ENCODE measurements at places on chromosomes 3 and 15.

DNA sequence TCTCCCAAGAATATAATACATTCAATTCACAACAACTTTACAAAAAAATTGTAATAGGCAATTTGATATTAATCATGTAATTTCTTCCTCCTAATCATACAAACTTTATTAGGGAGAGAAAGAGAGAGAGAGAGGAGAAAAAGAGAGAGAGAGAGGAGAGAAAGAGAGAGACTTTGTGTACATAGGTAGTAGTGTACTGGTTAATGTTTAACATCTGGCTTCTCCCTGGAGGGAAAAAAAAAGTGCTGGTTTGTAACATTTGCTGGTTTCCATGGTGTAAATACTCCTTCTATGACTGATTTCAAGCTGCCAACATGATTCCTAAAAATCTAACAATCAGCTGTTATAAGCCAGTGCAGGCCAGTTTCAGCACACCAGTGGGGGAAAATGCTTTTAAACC, 98.0 kb upstream of the ARHGEF26 start:
- no peak for DNase-seq
- H3K36me3 ChIP-seq, result no peaks in the 10 kb centered on the region
- no peak overlapping the region for H3K27ac ChIP-seq

DNA sequence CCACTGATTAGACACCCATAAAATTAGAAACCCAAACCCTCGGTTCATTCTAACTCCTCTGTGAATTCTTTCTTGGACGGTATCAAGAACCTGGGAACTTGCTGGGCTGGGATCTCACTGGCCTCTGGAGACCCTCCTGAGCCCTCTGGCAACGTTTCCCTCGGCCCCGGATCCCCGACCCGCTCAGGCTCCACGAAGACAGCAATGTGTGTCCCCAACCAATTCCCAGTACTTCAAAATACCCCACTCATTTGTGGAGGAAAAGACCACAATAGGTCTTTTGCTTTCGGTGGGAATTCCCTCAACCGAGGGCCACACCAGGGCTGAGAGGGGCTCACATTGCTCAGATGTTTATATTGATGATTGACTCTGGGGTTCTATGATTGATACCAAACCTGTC, 117.9 kb upstream of the PRR20G start:
- H3K4me3 ChIP-seq, result no peak overlapping the region
- peaks cover 3% of the 10 kb centered on the region for H3K27me3 ChIP-seq
- no peaks in the 10 kb centered on the region for H3K36me3 ChIP-seq
- peaks cover 18% of the 10 kb centered on the region for H3K4me1 ChIP-seq
- no peak overlapping the region for H3K27ac ChIP-seq
- no peak for DNase-seq

GRCh38 chr3:62968128-62968527, 92.9 kb upstream of the CADPS start:
- no peak overlapping the region for H3K27ac ChIP-seq
- no peaks in the 10 kb centered on the region for H3K27me3 ChIP-seq
- no peak overlapping the region for H3K4me3 ChIP-seq
- H3K36me3 ChIP-seq, result no peaks in the 10 kb centered on the region
- H3K4me1 ChIP-seq, result no peaks in the 10 kb centered on the region

DNA sequence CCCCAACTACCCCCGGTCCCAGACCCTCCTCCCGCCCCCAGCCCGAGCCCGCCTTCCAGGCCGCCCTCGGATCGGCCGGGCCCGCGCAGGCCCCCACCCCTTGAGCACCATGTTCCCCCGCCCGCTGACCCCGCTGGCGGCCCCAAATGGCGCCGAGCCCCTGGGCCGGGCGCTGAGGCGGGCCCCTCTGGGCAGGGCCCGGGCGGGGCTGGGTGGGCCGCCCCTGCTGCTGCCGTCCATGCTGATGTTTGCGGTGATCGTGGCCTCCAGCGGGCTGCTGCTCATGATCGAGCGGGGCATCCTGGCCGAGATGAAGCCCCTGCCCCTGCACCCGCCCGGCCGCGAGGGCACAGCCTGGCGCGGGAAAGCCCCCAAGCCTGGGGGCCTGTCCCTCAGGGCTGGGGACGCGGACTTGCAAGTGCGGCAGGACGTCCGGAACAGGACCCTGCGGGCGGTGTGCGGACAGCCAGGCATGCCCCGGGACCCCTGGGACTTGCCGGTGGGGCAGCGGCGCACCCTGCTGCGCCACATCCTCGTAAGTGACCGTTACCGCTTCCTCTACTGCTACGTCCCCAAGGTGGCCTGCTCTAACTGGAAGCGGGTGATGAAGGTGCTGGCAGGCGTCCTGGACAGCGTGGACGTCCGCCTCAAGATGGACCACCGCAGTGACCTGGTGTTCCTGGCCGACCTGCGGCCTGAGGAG, 472 bp downstream of the CHST14 start:
- no peak overlapping the region for H3K27ac ChIP-seq
- peaks cover 12% of the 10 kb centered on the region for H3K27me3 ChIP-seq
- H3K36me3 ChIP-seq, result no peaks in the 10 kb centered on the region
- DNase-seq, result peak; percentile 39
- H3K4me3 ChIP-seq, result peak overlapping the region; percentile 81
- peaks cover 11% of the 10 kb centered on the region for H3K4me1 ChIP-seq

GRCh38 chr3:170049146-170050000, 11.6 kb downstream of the GPR160 start:
- H3K27me3 ChIP-seq, result peaks cover 3% of the 10 kb centered on the region
- H3K4me1 ChIP-seq, result peaks cover 3% of the 10 kb centered on the region
- no peak for DNase-seq
- no peak overlapping the region for H3K4me3 ChIP-seq

DNA sequence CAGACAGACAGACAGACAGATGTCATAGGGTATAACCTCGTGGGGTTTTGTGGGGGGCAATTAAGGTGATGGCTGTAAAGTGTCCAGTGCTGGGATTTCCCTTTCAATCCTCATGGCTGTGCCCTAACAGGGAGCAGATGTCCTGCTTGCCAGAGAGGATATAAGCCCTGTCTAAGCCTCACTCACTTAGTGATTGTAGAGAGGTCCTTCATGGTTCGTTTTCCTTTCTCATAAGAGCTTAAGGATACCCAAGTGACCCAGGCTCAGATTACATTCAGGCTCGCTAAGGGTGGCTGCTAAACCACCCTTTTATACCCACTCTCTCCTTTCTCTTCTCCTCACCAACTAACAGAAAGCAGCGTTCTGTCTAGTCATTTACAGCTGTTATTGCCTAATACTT, 19.2 kb downstream of the LYSMD2 start:
- H3K27ac ChIP-seq, result peak overlapping the region; percentile 69
- no peak for DNase-seq

GRCh38 chr3:179067839-179068238, 3.8 kb downstream of the ZMAT3 start:
- H3K36me3 ChIP-seq, result no peaks in the 10 kb centered on the region
- no peak for DNase-seq
- H3K4me1 ChIP-seq, result peaks cover 10% of the 10 kb centered on the region
- no peaks in the 10 kb centered on the region for H3K27me3 ChIP-seq
- no peak overlapping the region for H3K4me3 ChIP-seq
- H3K27ac ChIP-seq, result no peak overlapping the region

- H3K36me3 ChIP-seq, result no peaks in the 10 kb centered on the region
- DNase-seq, result no peak
- H3K4me1 ChIP-seq, result peaks cover 4% of the 10 kb centered on the region
- H3K27ac ChIP-seq, result peak overlapping the region; percentile 5
These were observed 34.5 kb downstream of the RAB27A start for GRCh38 chr15:55254916-55255679.

DNA sequence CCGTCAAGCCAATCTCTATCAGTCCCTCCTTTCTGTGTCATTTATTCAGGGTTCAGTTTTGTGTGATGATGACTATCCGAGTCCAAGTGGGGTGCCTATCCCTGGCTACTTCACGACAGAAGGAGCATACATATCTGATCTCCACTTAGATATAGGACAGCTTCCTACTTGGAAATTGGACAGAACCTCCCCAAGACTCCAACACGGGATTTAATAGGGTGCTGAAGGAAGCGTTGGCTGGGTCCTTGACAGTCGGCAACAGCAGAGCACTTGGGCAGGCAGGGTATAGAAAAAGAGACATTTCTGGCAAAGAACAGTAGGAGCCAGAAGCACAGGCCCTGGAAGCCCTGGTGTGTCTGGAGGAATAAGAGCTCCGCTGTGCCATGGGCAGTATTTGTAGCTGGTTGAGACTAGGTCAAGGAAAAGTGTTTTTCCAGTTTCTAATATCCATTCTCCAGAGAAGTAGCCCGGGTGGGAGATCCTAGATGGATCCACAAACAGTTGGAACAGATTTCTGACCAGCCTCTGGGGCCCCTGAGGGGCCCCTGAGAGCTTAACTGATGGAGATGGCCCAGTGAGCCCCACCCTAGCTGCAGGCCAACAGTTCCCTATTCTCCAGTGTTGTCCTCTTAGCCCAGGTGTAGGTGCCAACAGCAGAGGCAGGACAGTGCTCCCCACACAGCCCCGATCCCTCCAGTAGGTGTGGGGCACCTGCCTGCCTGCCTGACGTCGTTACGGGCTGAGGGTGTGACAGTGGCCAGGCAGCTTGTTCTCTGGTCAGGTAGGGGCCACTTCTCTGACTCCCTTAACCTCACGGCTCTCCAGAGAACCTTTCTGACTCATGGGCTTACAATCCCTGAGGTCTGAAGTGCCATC, 130.8 kb downstream of the CHCHD6 start:
- H3K27me3 ChIP-seq, result peaks cover 2% of the 10 kb centered on the region
- peaks cover 5% of the 10 kb centered on the region for H3K4me1 ChIP-seq
- no peaks in the 10 kb centered on the region for H3K36me3 ChIP-seq
- no peak overlapping the region for H3K27ac ChIP-seq
- no peak for DNase-seq

DNA sequence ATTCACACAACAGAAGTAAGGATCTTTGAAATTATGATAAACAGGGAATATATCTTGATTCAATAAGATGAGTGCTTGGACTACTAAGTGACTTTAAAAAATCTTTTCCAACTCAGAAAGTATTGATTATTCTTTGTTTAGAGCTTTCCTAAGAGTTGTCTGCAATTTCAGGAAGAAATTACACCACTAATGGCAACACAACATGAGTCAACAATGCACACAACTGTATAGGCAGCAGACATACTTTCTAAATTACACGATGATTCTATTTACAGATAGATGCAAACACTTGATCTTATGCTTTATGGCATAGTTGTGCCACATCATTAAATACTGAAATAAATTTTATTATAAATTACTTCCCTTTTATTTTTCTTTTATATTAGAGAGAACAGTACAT, 4.4 kb downstream of the NAA50 start:
- peaks cover 4% of the 10 kb centered on the region for H3K4me1 ChIP-seq
- H3K27me3 ChIP-seq, result peaks cover 7% of the 10 kb centered on the region
- H3K4me3 ChIP-seq, result no peak overlapping the region
- H3K36me3 ChIP-seq, result no peaks in the 10 kb centered on the region

GRCh38 chr15:87689716-87690115, 566.8 kb downstream of the NTRK3 start:
- H3K27me3 ChIP-seq, result peaks cover 2% of the 10 kb centered on the region
- H3K27ac ChIP-seq, result no peak overlapping the region
- H3K36me3 ChIP-seq, result no peaks in the 10 kb centered on the region
- no peak overlapping the region for H3K4me3 ChIP-seq
- no peak for DNase-seq

- H3K4me1 ChIP-seq, result peaks cover 10% of the 10 kb centered on the region
- H3K4me3 ChIP-seq, result no peak overlapping the region
- no peaks in the 10 kb centered on the region for H3K36me3 ChIP-seq
- H3K27ac ChIP-seq, result no peak overlapping the region
These were observed 854 bp downstream of the CLEC3B start for GRCh38 chr3:45026957-45027356.

DNA sequence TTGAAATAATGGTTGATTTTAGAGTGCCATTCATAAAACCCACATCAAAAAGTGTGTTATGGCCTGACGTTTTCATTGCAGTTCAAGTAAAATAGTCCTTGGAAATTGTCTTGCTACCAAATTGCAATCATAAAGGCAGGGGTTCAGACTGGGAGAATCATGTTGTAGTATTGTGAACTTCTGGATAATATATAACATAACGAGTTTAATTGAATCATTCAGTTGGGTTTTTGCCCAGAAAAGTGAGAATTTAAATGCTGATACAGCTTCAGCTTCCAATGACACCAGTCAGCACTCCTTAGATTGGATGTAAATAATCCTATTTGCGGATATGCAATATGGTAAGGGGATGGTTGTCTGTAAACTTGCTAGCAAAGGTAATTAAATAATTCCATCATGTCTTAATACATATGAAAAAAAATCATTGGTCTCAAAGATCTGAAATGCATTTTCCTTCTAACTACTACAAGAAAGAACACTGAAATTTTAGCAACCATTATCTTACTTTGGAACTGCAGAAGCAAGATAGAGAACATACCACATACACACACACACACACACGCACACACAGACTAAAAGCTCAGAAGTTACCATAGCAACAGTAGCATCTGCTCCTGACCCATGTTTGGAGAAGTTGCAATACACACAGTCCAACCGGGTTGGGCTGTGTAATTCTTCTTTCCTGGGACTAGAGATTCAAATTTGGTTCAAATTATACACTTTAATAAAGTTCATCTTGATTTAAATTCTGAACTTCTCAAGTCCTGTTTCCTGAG, 686.2 kb upstream of the NR2F2 start:
- H3K4me3 ChIP-seq, result no peak overlapping the region
- H3K36me3 ChIP-seq, result no peaks in the 10 kb centered on the region
- peaks cover 2% of the 10 kb centered on the region for H3K27me3 ChIP-seq
- H3K27ac ChIP-seq, result no peak overlapping the region

DNA sequence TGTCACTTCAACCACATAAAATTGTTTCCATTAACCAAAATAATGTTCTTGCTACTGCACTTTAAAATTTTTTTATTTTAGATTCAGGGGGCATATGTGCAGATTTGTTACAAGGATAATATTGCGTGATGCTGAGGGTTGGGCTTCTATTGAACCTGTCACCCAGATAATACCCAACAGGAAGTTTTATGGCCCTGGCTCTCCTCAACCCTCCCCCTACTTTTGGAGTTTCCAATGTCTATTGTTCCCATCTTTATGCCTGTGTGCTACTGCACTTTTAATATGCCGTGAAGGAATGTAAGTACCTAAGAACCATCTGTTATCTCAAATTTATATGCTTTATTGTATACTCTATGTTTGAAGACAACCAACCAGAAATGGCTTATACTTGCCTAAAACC, 42.0 kb upstream of the IMPG2 start:
- DNase-seq, result no peak
- no peak overlapping the region for H3K27ac ChIP-seq
- H3K27me3 ChIP-seq, result no peaks in the 10 kb centered on the region
- peaks cover 10% of the 10 kb centered on the region for H3K36me3 ChIP-seq
- H3K4me1 ChIP-seq, result no peaks in the 10 kb centered on the region

DNA sequence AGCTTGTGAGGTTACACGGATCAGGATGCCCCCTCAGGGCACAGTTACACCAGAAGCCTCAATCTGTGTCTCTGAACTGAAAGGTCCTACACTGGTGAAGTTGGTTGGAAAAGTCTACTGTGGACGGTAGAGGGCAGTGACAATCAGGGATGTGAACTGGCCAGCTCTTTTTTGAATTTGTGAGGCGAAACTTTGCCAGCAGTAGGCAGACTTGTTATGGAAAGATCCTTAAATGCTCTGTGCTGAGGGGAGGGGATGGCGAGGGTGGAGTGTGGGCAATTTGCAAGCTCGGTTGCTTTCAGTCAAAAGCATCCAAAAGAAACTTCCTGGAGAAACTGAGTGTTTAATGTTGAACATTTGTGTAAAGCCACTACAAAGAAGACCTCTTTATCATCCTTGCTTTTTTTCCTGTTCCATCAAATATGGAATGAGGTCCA, 127.4 kb upstream of the ABHD17C start:
- DNase-seq, result peak; percentile 32
- H3K27ac ChIP-seq, result no peak overlapping the region
- peaks cover 6% of the 10 kb centered on the region for H3K27me3 ChIP-seq
- peaks cover 16% of the 10 kb centered on the region for H3K4me1 ChIP-seq
